ENCODE measurements at places on chromosomes 1 and 21.

GRCh38 chr1:151509350-151510019, 1.7 kb upstream of the CGN start:
- DNase-seq: no peak

- DNase-seq: no peak
Measured at GRCh38 chr1:112309499-112309898, 86.5 kb upstream of the CTTNBP2NL start.

DNA sequence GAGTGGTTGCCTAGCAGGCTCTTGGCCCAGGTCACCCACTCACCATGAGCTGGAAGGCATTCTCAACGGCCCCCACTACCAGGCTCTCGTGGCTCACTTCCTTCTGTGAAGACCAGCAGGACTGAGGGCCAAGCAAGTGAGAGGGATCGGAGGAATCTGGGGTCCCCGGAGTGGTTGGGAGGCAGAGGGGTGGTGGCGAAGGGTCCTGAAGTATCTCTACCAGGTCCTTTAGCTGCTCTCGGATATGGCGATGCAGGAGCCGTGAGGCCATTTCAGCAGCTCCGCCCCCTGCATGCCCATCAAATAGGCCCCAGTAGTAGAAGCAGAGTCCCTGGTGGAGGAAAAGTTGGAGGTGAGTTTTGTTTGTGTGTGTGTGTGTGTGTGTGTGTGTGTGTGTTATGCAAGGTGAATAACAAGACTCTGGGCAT, 2.4 kb downstream of the PPM1J start:
- DNase-seq: no peak

- DNase-seq: no peak
Measured at GRCh38 chr1:248857749-248858095, 1.2 kb downstream of the ZNF692 start.

DNA sequence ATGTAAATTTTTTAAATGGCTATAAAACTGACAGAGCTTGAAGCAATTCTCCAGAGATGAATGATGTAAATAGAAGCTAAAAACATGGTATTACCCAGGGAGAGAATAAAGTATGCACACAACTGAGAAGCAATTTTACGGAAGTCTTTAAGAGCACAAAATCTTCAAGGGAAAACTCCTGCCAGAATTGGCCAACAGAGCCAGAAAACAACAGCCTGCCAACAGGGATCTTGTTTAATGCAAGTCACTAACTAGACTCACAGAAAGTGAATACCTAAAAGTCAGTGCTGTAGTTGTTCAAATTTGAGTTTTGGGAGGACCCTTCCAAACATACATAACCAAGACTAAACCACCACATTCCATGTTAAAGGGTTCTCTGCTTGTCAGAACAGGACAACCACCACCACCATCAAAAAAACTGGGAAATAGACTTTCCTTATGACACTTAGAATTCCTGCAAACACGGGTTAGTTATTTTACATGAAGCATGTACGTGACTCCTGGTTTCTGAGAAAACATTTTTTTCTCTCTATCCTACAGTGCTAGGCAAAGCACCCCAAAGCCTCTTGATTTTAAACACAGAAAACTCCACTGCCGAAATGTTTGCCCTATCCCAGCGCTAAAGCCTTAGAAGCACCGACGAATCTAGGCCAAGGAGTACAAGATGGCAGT, 1.6 kb downstream of the EPS15 start:
- no peak for DNase-seq

DNA sequence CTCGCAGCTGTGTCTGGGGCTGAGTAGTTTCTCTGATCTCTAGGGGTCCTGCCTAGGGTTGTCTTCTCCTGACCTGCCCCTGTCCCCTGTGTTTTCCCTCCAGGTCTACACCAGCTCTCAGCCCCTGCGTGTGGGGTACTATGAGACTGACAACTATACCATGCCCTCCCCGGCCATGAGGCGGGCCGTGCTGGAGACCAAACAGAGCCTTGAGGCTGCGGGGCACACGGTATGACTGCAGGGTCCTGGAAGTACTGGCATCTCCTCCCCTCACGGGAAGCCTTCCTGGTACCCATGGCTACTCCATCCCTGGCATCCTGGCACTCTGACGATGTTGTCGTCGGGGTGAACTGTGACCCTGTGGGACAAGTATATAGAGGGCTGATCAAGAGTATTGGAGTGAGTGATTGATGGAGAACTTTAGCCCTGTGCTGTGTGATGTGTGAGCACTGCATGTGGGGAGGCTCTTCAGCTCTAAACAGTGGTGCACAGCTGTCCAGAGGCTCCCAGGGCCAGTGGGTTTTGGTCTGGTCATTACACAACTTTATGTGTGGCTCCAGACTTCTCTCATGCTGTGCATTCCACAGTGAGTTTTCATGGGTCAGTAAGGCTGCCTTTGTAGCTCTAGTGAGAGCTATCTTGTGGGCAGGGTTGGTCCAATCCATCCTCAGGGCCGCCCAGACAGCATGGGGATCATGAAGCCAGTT, 14.4 kb downstream of the FAAH start:
- DNase-seq: no peak

DNA sequence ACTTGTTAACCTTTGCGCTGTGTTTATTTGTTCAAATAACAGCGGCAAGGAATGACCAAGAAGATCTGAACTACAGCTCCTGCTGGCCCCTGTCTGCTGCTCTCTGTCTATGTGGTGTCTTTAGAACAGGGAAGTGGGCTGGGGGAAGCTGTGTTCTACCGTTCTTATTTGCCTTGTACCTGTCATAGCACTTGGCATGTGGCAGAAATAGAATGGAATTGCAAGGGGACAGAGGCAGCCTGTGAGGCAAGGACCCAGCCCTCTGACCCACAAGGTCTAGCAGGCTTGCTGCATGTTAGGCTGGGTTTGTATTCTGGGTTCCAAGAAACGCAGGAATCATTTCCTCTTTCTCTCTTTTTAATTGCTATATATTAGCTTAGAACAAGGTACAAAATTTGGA, 20.7 kb downstream of the HMGCS2 start:
- DNase-seq: no peak

- DNase-seq: no peak
Measured at GRCh38 chr1:4830707-4831106, 176.3 kb downstream of the AJAP1 start.
